Left lung (tissue), 14 donors: ENCODE measurements at places on chromosomes 16 and 17. TPM values are rescaled to one million over a fixed set of nuclear protein-coding genes. Genes with fewer than 3 reads are reported as not detected.

The GDPD3 gene
- polyA plus RNA-seq, result 19.0 TPM

The CORO6 gene
- polyA plus RNA-seq, result 6.6 TPM

DNA sequence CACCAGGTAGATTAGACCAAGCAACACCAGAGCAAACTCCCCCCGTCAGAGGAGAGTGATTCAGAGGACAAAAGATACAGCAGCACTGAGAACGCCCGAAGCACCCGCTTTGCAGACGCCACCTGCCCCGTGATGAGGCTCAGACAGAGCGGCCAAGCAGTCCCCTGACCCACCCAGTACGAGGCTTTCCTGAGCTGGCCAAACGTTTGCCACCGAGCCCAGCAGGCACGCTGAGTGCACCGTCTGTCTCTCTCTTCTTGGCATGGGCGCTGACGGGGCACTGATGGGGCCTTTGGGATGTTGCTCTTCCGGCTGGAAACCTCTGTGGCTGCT, 19.4 kb upstream of the WDR45B start:
- no peak overlapping the region for H3K4me3 ChIP-seq
- H3K27ac ChIP-seq, result no peak overlapping the region
- no peaks in the 10 kb centered on the region for H3K27me3 ChIP-seq
- no peaks in the 10 kb centered on the region for H3K4me1 ChIP-seq
- DNase-seq, result no peak

The ANKRD40CL gene
- polyA plus RNA-seq, result 1.4 TPM

The NPIPB13 gene
- polyA plus RNA-seq, result 11.0 TPM

DNA sequence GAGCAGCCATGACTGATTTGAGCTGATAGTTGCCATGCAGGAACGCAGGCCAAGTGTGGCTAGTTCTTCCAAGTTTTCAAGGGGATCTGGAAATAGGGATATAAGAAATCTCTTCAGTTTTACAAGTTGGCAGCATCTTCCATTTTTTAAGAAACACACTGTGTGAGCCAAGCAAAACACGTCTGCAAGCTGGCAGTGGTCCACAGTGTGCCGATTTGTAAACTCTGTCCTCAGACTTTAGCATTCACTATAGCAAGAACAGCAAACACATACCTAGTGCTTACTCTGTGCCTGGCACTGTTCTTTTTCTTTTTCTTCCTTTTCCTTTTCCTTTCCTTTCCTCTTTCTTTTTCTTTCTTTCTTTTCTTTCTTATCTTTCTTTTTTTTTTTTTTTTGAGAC, 2.9 kb downstream of the ORAI3 start:
- no peaks in the 10 kb centered on the region for H3K27me3 ChIP-seq
- peaks cover 7% of the 10 kb centered on the region for H3K4me1 ChIP-seq
- peak; percentile 79 for DNase-seq
- H3K36me3 ChIP-seq, result no peaks in the 10 kb centered on the region
- H3K27ac ChIP-seq, result no peak overlapping the region

DNA sequence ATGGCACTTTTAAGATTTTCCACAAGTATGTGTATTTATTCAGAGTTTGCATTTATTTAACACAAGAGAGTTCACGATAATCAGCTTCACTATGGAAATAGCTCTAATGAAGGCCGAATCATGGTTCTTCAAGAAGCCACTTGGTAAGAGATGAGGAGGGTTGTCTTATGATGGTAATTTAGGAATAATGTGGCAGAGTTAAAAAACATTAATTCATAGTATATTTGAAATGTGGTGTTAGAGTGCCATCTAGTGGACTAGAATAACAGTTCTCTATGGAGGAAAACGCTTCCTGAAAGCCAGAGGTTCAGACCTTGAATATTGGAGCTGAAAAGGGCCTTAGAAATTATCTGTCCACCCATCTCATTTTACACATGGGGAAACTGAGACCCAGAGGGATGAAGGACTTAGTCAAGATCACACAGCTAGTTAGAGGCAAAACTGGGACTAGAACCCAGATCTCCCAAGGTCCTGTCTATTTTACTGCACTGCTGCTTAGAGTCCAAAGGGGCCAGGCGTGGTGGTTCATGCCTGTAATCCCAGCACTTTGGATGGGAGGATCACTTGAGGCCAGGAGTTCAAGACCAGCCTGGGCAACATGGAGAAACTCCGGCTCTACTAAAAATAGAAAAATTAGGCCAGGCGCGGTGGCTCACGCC, 33.8 kb upstream of the KPNB1 start:
- peaks cover 87% of the 10 kb centered on the region for H3K36me3 ChIP-seq
- peak; percentile 64 for DNase-seq
- H3K27me3 ChIP-seq, result no peaks in the 10 kb centered on the region
- H3K4me3 ChIP-seq, result no peak overlapping the region

The SECTM1 gene
- 2.9 TPM for polyA plus RNA-seq

DNA sequence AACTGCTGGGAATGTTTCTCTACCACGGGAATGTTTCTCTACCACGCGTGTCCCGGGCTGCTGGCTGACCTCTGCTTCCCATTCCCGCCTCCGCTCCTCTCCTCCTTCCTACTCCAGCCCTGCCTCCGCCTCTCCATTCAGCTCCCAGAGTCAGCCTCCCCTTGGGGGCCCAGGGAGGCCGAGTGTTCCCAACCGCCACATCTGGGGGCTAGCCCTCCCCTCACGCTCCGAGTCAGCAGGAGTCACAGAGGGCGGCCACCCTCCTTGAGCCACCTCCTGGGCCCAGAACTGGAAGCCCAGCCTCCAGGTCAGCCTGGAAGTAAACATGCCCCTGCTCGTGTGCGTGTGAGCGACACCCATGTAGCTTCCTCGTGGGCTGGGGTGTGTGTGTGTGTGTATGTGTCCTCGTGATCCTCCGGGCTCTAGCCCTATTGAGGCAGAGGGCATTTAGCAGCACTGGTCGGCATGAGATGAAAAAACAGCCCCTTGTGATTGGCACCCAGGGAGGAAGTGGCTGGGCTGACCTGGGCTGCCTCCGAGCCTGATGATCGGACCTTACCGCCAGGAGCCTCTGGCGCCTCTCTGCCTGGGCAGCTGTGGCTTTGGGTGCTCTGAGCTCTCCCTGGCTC, 7.3 kb downstream of the CYGB start:
- DNase-seq, result no peak

DNA sequence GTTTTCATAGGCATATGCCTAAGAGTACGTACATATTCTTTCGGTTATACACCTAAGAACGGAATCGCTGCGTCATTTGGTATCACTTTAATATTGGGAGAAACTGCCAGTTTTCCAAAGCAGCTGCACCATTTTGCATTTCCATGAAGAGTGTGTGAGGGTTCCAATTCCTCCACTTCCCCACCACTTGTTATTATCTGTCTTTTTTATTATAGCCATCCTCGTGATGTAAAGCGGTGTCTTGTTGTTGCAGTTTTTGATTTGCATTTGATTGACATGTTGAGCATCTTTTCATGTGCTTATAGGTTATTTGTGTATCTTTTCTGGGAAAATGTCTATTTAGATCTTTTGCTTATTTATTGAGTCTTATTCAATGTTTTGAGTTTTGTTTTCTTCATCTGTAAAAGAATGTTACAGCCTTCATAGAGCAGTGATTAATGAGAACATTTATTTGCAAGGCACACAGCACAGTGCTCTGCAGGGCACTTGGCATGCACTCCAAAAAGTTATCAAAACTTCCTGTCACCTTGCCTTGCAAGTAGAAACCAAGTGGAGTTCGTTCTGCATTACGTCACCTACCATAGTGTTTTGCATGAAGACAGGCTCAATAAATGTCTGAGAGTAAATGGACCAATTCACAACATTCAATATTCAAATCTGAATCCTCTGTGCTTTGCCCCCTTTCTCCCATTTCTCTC, 26.6 kb upstream of the ST6GALNAC1 start:
- H3K4me1 ChIP-seq, result peaks cover 21% of the 10 kb centered on the region
- peak overlapping the region; percentile 88 for H3K27ac ChIP-seq
- H3K4me3 ChIP-seq, result no peak overlapping the region
- H3K27me3 ChIP-seq, result no peaks in the 10 kb centered on the region

- H3K27ac ChIP-seq, result peak overlapping the region; percentile 57
- no peaks in the 10 kb centered on the region for H3K27me3 ChIP-seq
- no peaks in the 10 kb centered on the region for H3K36me3 ChIP-seq
- no peak overlapping the region for H3K4me3 ChIP-seq
These were observed 6.0 kb upstream of the CHRNE start for GRCh38 chr17:4908711-4909496.

DNA sequence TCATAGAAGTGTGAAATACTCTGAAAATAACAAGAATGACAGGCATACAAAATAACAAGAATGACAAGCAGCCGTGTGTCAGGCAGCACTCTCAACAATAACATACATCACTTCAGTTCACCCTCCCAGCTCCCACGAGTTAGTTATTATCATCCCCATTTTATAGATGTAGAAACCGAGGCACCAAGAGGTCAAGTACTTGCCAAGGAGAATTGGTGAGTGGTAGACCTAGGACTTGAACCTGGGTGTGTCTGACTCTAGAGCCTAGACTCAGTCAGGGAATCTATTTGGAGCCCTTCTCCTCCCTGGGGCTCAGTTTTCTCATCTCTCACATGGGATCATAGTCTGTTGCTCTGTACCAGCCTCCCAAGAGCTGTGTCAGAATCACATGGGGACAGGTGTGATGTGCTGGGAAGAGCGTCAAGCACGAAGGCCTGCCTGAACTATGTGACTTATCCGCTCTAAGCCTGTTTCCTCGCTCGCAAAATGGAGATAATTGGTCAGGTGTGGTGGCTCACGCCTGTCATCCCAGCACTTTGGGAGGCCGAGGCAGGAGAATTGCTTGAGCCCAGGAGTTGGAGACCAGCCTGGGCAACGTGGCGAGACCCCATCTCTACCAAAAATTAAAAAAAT, 19.4 kb upstream of the PHOSPHO1 start:
- H3K27ac ChIP-seq, result no peak overlapping the region
- no peaks in the 10 kb centered on the region for H3K27me3 ChIP-seq
- H3K36me3 ChIP-seq, result no peaks in the 10 kb centered on the region
- no peak overlapping the region for H3K4me3 ChIP-seq

DNA sequence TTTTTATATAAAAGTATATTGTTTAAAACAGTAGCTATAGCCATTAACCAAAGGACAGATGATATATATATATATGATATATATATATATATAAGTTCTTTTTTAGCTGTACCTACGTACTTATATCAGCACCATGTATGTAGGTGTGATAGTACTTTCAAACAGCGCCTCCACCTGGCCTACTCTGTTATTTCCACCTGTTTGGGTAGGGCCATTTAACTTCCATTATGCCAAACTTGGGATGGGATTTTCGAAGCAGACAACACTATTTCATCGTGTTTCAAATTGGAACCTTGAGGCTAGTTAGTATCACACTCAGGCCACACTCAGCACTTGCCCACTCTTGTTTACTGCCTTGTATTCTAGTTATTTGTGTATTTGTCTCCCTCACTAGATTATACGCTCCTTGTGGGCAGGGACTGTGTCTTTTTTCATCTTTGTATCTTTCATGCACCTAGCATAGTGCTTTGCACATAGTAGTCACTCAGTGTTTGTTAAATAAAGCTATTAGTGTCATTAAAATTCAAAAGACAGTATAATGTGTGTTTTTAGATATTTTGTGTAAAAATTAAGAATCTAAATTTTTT, 11.8 kb upstream of the CLTC start:
- no peak for DNase-seq
- H3K27ac ChIP-seq, result no peak overlapping the region
- no peaks in the 10 kb centered on the region for H3K27me3 ChIP-seq

DNA sequence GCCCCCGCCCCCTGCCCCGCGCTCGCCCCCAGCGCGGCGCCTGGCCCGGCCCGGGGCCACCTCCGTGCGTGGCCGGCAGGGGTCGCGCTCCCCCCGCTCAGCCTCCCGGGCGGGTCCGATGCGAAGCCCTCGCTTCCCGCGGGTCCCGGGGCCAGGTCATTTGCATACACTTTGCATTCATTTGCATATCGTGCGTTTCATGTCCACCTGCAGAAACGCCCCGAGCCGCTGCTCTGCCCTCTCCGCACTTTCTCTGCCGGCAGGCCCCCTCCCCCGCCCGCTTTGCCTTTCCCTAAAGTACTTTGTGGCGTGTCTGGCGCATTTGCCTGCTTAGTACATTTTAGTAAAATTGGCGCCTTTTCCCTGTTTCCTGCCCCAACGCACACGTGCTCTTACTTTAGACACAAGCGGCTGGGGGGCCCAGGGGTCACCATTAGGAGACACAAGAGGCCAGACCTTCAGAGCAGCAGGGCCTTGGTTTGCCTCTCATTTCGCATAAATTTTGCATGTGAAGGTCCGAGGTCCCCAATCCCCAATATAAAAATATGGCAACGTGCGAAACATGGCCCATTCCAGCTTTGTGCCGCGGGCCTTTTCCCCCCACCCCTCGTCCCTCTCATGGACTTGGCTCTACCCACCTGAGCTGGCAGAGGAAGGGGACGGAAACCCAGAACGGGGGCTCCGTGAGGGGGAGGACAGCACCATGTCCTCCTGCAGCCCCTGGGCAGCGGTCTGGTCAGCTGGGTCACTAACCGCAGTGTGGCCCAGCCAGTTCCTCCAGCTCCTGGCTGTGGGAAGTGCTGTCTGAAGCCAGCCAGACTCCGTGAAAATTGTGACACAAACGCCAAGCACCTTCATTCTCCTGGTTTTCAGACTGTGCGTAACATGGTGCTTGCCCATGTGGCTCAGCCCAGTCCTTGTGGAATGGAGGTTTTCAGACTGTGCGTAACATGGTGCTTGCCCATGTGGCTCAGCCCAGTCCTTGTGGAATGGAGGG, 34.8 kb downstream of the CBFA2T3 start:
- H3K4me3 ChIP-seq, result peak overlapping the region; percentile 51
- H3K27me3 ChIP-seq, result peaks cover 24% of the 10 kb centered on the region
- H3K4me1 ChIP-seq, result peaks cover 6% of the 10 kb centered on the region
- peak; percentile 93 for DNase-seq

- no peaks in the 10 kb centered on the region for H3K27me3 ChIP-seq
- no peak overlapping the region for H3K4me3 ChIP-seq
- no peaks in the 10 kb centered on the region for H3K36me3 ChIP-seq
- H3K4me1 ChIP-seq, result no peaks in the 10 kb centered on the region
These were observed 1047.2 kb downstream of the CDH11 start for GRCh38 chr16:64074706-64075105.

The ABCA6 gene
- 25.9 TPM for polyA plus RNA-seq

DNA sequence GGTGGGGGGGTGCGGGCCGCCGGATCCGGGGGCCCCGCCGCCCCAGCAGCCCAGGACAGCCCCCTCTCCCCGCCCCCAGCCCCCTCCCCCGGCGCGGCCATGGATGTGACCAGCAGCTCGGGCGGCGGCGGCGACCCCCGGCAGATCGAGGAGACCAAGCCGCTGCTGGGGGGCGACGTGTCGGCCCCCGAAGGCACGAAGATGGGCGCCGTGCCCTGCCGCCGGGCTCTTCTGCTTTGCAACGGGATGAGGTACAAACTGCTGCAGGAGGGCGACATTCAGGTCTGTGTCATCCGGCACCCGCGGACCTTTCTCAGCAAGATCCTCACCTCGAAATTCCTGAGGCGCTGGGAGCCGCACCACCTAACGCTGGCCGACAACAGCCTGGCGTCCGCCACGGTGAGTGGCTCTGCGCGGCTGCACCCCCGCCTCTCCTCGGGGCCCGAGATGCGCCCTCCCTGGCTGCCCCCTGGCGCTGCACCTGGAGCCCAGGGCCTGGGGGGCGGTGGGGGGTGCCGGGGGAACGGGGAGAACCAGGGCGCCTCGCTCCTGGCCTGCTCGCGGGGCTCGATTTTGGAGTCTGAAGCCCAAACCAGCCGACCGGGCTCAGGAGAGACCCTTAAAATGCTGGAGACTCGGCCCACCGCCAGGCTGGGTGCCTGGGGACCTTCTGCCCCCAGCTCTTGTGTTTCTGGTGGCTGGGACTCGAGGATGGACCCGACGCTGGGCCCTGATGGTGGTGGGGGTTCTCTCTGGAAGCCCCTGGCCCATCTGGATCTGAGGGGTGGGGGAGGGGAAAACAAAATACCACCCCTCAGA, 744 bp downstream of the CMIP start:
- H3K4me3 ChIP-seq, result peak overlapping the region; percentile 90
- no peaks in the 10 kb centered on the region for H3K36me3 ChIP-seq
- peak; percentile 89 for DNase-seq
- H3K27ac ChIP-seq, result peak overlapping the region; percentile 96

The SMIM36 gene
- 0.26 TPM for polyA plus RNA-seq

- peaks cover 61% of the 10 kb centered on the region for H3K36me3 ChIP-seq
- no peaks in the 10 kb centered on the region for H3K4me1 ChIP-seq
- H3K27me3 ChIP-seq, result no peaks in the 10 kb centered on the region
- no peak overlapping the region for H3K4me3 ChIP-seq
These were observed 42.6 kb downstream of the NLRP1 start for GRCh38 chr17:5541610-5542202.
